Urothelium cell line (cell line): ENCODE measurements at places on chromosomes 5 and 9.

DNA sequence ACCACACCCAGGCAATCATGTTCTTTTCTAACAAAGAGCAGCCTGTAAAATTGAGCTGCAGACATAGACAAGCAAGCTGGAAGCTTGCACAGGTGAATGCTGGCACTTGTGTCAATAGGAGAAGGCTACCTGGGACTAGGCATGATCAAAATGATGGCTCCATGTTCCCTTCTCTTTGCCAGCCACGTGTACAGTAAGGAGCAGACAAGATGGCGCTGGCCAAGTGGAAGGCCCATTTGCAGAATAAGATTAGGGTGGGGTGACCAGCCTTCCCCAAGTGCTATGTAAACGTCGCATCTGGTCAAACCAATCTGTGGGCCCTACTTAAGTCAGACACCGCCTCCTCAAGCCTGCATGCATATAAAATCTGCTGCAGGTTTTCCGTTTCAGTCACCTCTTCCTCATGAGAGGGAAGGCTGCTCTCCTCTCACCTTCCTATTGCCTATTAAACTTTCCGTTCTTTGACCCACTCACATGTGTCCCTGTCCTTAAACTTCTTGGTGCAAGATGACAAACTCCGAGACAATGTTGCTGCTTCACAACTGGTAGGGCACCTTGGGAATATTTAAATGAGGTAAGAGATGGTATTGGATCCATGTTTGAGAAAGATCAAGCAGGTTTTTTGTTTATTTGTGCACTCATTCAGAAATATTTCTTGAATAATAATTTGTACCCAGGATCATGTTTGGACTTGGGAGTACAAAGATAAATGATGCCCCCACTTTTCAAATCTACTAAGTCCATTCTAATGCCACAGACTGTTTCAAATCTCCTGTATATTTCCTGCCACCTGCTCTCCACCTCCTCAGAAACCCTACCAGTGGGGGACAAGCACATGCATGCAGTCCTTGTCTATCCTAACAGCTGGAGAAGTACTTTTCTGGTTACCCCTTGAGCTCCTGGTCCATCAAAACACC, 30.7 kb upstream of the TGFBR1 start:
- no peak for DNase-seq

GRCh38 chr9:110801426-110801825, 132.8 kb downstream of the MUSK start:
- DNase-seq = no peak

DNA sequence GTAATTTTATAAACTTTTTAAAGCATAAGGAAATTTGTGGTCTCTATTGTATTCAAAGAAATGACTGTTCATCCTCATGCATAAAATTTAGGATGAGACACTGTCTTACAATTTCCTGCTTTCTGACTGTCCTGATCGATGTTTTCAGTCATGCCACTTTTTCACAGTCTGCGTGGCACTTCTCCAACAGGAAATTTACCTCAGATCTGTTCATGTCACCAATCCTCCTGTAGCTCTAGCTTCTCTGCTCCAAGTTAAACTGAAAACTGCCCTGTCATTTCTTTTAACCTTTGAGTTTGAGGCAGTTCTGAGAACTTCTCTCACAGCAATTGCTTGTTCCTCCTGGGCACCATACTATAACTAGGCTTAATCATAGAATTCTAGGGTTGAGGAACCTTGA, 455.1 kb downstream of the EFNA5 start:
- DNase-seq = no peak

DNA sequence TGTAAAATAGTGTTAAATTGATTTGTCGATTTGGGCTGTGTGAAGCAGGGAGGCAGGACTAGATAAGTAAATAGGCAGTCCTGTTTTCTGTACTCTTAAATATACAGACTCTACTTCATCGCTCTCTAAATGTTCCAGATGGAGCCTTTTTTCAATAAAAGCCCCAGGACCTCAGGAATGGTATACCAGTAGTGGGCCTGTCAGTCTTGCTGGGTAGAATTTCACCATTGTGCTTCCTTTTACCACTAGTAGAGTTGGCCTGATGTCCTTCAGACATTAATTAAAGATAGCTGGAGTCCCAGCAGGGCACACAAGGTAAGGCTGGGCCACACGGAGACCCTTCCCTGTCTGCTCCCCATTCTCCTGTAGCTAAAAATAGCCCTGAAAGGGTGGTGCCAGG, 6.0 kb downstream of the SNX18 start:
- DNase-seq = no peak

- no peak for DNase-seq
Observed at GRCh38 chr5:148625250-148625649, 29.1 kb downstream of the HTR4 start.

DNA sequence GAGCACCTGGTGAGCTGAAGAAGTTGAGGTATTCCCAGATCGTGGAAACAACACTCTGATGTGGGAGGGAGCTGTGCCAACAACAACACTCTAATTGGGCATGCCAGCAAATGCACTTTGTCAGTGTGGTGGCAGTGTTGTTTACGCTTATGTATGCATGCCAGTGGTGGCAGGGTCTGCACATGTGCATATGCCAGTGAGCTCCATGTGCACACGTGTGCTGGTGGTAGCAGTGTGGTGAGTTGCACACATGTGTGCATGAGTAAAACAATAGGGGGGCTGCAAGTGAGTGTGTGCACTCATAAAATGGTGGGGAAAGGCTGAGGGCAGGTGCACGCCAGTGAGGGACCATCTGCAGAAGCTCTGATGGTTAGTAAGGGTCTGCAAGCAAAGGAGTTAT, 134.2 kb downstream of the DMRTA1 start:
- DNase-seq = no peak

- DNase-seq = no peak
Observed at GRCh38 chr5:154751854-154752253, 3.3 kb upstream of the LARP1 start.
